ENCODE measurements at places on chromosomes 16 and 17.

DNA sequence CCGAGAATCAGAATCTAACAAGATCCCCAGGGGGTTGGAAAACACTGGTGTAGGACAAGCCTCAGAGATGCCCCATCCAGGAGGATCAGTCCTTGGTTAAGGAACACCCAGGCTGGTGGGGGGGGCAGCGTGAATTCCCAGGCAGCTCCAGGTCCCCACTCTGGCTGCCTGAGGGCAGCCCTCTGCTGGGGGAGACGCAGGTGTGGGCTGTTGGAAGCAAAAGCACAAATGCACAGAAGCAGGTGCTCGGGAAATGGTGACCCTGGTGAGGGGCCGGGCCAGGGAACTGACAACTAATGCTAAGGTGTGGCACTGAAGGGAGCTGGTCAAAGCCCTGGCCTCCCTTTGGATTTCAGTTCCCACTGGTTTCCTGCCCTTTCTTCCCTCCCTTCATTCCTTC, 140.8 kb upstream of the CDH5 start:
- no peak for DNase-seq

GRCh38 chr16:13242201-13242600, 340.8 kb downstream of the SHISA9 start:
- DNase-seq, result no peak

DNA sequence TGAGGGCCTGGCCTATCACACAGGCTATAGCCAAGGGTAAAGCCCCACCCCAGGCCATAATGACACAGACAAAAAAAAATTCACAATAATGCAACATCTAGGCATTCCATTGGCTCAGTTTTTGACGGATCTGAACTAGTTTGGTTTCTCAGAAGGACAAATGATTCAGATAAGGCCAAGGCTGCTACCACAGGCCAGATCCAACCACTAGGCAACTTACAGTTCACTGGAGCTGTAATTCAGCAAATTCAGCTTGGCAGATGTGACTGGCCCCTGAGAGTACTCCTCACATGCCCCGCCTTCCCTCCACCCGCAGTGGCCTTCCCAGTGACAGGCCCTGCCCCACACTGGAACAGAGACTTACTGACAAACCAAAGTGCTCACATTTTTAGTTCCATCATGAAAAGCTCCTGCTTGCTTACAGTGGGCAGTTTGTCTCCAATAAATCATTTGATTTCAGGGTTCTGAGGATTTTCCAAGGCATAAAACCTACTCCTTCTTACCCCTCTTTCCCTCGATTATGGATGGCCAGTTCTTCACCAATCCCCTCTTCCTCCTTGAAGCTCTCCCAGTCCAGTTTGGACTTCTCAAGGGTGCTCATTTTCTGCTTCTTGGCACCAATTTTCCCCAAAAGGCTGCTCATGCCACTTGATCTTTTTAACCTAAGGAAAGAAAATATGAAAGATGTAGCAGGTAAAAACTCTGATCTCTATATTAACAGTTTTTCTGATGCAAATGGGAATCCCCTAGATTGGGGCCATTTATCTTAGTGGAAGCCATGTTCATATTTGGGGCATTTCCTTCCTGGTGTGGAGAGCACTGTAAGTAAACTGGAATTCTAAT, 53.3 kb upstream of the BCAR1 start:
- no peak for DNase-seq

DNA sequence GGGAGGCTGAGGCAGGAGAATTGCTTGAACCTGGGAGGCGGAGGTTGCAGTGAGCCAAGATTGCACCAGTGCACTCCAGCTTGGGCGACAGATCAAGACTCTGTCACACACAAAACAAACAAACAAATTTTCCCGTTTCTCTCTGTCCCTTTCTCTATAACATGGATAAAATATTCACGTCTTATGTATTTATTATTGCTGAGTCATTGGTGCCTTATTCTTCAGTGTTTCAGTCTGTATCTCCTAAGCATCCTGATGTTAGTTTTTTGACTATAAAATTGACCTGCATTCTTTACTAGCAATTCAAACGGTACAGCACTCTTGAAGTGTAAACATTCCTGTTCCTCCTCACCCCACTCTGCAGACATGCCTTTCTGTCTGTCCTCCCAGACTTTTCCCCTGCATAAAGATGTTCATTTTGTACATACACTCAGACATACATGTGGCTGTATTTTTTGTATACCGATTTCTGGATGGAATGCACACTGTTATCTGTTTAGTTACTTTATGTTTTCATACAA, 16.4 kb downstream of the DHODH start:
- DNase-seq, result no peak

- no peak for DNase-seq
These were observed 21.1 kb downstream of the SLFN11 start for GRCh38 chr17:35352284-35352683.

- no peak for DNase-seq
These were observed 331.1 kb downstream of the SLC39A11 start for GRCh38 chr17:72761431-72761830.

- DNase-seq, result peak; percentile 79
These were observed 7.8 kb upstream of the N4BP1 start for GRCh38 chr16:48617711-48618148.
